NCI-H82 (cell line): ENCODE measurements at places on chromosomes 2 and 18.

GRCh38 chr2:216104691-216105090 is 4.5 kb upstream of the XRCC5 start:
- no peak for DNase-seq

GRCh38 chr2:43519643-43520221 is 76.1 kb downstream of the THADA start:
- DNase-seq = no peak

- DNase-seq = no peak
Measured at GRCh38 chr2:241481687-241482086, 26.7 kb downstream of the STK25 start.

DNA sequence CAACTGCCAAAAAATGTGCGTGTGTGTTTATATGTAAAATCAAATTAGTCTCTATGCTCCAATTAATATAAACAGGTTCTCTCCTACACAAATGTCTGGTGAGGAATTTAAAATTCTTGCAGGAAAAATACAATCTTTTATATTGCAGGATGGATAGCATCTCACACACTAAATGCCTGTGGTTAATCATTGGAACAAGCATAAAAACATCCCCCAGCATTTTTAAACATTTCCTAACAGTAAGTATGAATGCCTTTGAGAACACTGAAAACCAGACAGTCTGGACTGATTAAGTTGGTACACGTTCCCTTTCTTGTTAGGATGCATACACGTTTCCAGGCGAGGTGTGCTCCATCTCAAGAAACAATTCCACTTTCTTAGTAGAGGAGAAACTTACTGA is 29.9 kb upstream of the PDE1A start:
- no peak for DNase-seq

DNA sequence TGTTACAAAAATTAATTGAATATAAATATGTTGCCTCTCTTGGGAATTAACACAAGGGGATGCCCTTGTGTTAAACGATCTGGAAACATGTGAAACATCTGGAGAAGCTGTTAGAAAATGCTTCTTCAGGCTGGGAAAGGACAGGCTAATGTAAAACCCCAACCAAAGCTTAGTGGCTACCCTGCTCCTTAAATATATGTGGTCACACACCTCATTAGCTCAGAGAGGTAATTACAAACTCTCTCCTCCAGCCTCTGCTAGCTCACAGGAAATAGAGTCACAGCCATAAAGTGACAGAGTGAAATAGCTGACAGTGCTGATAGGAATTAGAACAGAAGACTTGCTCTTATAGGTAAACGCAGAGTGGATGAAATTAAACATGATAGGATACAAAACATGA is 155.9 kb downstream of the RAB3GAP1 start:
- DNase-seq = no peak

DNA sequence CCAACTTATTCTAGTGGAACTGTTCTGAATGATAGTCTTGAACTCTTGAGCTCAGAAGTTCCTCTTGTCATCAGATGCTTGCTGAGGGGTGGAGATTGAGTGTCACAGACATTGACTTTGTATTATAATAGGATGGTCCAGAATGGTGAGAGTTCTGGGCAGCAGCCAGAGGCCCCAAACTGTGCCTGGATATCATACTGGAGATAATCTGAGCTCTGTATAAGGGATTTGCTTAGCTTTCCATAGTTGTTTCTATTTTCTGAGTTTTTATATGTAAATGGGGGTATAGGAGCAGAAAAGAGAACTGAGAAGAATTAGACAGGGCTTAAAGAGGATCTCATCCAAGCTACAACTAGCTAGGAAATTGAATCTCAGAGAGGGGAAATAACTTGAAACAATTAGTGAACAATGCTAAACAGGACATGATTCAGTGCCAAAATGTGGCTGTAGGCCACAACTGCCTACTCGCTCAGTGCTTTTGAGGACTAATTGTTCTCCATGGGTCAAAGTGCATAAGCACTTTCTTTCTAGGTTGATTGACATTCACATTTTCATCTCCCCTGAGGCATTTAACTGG is 10.1 kb upstream of the LCLAT1 start:
- DNase-seq = no peak

GRCh38 chr2:144354953-144355352 is 165.0 kb downstream of the ZEB2 start:
- no peak for DNase-seq

DNA sequence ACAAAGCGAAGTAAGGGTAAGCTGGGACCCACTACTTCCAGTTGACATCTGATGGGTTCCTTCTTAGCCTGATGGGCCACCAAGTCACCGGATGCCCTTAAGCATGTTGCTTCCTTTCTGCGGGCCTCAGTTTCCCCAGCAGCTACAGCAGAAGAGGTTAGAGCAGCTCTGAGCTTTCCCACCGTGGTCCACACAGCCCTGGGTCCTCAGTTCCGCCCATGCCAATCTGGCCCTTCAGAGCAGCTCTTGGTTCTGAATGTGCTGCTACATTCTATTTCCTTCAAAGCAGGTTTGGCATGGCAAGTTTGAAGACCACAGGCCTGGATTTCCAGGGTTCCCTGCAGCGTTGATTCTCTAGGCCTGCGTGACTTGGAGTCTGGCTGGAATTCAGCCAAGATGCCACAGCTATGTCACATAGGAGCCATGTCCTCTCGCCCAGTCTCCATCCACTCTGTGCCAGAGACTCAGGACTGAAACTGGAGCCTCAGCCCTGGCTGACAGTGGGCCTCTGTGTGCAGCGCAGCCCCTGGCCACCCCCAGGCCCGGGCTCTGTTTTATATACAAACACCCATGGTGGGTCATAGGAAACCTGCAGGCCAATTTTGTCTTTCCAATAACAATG is 79.6 kb downstream of the TFCP2L1 start:
- no peak for DNase-seq

GRCh38 chr2:9430316-9431293 is 7.2 kb downstream of the CPSF3 start:
- DNase-seq = no peak

DNA sequence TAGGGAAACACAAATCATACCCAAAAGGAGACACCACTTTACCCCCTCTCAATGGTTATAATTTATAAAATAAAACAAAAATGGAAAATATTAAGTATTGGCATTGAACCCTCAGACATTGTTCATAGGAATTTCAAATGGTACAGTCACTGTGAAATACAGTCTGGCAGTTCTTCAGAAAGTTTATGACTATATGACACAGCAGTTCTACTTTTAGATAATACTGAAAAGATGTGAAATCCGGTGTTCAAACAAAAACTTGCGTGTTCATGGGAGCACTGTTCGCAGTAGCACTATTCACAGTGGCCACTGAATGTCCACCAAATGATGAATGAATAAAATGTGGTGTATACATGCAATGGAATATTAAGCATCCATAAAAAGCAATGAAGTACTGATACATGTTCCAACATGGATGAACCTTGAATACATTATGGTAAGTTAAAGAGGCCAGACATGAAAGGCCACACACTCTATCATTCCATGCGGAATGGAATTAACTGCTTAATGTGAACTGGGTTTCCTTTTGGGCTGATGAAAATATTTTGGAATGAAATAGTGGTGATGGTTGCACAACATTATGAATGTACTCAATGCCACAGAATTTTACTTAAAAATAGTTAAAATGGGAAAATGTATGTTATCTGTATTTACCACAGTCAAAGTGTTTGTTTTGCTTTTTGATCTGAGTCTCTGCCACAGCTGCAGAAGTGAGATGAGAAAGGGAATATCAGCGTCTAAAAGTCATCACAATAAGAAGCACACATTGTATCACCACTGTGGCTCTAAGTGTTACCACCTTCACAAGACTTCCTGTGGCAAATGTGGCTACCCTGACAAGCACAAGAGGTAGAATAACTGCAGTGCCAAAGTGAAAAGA is 864.6 kb downstream of the SUCLG1 start:
- DNase-seq = no peak

DNA sequence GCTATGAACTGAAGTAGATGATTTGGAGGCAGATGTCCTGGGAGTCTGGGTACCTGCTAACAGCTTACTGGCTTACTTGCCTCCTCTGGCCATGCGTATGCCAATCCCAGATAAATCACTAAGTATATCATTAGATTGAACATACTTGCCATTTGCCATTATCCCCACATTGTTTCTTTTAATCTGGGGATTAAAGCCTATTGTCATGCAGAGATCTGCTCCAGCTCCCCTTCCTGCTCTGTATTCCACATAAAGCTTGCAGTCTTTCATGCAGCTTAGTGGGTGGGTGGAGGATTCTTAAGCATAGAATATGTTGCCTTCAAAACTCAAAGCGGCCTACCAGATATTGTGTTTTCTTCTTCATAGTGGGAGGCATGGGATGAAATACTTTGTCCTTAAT is 311.8 kb upstream of the MMADHC start:
- DNase-seq = peak; percentile 87

- DNase-seq = no peak
Measured at GRCh38 chr2:60116161-60116875, 437.1 kb downstream of the BCL11A start.

DNA sequence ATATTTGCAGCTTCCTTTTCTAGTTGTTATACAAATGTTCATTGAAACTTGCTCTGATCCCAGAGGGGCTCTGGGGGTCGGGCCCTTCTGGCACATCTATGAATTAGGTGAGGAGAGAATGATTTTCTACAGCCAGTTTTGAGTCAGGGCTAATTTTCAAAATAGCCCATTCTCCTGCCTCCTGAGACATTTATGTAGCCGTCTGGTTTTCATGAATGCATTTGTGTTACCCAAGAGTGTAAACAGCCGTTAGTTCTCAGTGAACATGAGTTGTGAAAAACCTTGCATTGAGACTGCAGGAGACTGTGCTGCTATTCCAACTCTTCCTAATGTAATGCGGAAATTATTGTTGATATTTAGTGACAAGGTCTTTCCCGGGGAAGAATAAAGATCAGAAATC is 122.5 kb downstream of the ICOS start:
- DNase-seq = no peak

DNA sequence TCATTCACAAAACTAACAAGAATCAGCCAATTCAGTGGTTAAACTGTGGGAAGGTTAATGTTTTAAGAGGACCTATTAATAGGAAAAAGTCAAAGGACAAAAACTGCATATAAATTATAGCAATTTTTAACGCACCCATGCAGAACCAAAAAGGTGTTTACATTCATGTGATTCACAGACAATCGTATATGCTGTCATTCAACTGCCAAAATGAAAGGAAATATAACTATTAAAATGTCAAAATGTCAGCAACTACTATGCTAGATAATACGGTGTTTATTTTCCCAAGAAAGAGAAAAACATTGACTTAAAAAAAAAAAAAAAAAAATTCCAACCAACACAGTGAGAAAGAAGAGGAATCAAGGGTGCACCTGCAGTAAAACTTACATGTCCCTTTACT is 48.5 kb downstream of the DYM start:
- no peak for DNase-seq

GRCh38 chr2:31764169-31764568 is 183.4 kb upstream of the SRD5A2 start:
- DNase-seq = peak; percentile 56

DNA sequence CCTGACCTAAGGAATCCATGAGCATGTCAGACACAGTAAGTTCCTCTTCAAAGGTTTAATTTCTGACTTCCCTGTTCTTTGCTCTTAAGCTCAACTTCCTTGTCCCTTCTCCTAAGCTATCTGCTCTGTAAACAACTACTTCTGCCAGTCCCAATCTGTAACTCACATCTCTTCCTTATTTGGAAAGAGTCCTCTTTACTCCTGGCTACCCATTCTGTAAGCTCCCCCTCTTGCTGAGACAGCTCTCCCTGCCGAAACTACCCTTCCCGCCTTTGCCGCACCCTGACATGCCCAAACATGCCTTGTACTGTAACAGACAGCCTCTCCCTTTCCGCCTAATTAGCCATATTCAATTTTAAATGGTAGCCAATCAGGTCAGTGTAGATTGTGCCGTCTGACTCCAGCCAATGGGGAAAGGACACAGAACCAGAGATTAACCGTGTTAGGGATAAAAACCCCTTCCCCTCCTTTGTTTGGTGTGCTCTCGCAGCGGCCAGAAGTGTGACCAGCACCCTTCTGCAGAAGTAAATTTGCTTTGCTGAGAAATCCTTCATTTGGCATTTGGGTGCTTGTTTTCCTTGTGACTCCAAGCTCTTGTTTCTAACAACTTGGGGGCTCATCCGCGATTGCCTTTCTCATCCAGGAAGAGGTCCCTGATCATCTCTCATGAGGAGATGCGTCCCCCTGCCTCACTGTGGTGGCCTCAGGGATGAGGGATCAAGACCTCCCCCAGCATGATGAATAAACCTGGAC is 49.0 kb downstream of the PIAS2 start:
- DNase-seq = no peak

GRCh38 chr2:191122638-191123294 is 28.0 kb downstream of the STAT4 start:
- DNase-seq = no peak

DNA sequence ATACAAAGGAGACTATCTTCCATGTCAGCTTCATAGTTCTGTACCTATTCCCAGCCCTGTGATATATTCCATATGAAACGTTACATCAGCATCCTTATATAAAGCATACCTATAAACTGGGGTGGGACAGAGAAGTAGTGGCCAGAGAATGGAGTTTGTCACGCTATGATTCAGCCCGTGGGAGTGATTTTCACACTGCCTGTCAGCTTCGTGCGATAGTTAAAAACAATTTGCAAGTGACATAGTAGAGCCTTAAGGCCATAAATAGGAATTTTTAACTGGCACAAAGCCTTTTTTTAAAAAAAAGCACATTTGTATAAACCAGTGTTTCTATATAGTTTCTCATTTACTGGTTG is 30.2 kb downstream of the PKP4 start:
- no peak for DNase-seq

DNA sequence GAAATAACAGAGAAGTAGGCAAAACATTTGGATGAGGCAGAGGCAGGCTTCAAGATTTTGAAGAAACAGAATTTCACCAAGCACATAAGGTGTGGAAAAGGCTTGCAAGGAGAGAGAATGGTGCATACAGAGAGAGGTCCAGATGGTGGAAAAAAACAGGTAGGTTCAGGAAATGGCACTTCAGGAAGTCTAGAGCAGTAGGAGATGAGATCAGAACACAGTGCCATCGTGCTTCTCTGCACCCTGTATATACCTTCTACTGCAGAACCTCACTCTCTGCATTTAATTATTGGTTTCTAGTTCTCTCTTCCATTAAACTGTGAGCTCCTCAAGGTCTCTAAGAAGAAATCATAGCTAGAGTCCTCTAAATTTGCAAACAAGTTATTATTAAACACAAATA is 2.4 kb downstream of the PAIP2B start:
- no peak for DNase-seq

DNA sequence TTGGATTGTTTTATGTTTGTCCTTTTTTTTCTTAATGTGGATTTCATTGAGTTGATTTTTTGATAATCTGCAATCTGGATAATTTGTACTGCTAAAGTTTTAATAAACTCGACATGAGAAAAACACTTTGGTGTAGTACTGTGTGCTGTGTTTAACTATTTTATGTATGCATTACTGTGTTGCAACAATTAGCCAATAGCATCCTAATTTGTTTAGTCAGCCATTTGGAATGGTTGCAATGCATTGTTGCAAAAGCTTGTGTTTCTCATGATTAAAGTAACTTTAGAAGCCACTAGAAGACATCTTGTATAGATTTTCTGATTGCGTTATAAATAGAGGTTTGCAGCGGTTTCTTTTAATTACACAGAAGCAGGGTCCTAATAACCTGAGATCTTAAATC is 53.5 kb downstream of the PPIG start:
- DNase-seq = no peak

- peak; percentile 53 for DNase-seq
Measured at GRCh38 chr2:86224645-86225355, 25.5 kb downstream of the MRPL35 start.

- no peak for DNase-seq
Measured at GRCh38 chr18:50602466-50602865, 42.6 kb downstream of the MAPK4 start.
